WERI-Rb-1 (cell line): ENCODE measurements at places on chromosomes 6 and 20.

- no peak for DNase-seq
These were observed 932.0 kb downstream of the C6orf118 start for GRCh38 chr6:164377348-164377918.

DNA sequence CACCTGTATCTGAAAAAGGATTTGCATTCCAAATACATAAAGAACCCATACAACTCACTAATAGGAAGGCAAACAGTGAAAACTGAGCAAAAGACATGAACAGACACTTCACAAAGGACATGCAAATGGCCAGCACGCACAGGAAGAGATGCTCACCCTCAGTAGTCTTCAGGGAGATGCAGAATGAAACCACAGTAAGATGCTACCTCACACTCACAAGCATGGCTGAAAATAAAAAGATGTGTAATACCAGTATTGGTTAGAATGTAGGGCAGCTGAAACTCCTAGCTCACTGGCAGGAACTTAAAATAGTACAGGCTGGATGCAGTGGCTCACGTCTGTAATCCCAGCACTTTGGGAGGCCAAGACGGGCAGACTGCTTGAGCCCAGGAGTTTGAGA lies 64.6 kb downstream of the SNX5 start:
- DNase-seq = no peak

GRCh38 chr20:52312132-52312729 lies 120.7 kb upstream of the ZFP64 start:
- DNase-seq = peak; percentile 40

- no peak for DNase-seq
These were observed 173.3 kb upstream of the TNFAIP3 start for GRCh38 chr6:137693711-137694110.

- DNase-seq = no peak
These were observed 17.1 kb upstream of the MOXD1 start for GRCh38 chr6:132418235-132418965.

- DNase-seq = no peak
These were observed 1.2 kb downstream of the TRDN start for GRCh38 chr6:123635567-123635966.

DNA sequence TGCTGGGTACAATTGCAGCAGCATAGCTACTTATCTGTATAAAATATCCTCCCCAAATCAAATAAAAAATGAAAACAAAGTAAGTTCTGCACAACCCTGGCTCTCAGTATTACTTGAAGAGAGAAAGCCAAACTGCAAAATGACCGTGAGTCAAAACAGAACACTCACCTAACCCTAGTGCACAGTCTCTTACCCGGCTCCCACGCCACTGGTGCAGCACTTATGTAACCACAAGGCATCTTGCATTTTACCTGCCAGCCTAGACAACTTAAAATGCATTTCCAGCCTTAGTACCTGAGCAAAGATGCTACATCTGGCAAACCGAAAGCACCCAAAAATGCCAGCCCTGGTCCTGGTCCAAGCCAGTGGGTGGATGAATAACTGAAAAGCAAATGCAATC lies 12.4 kb upstream of the SIRPB1 start:
- no peak for DNase-seq

GRCh38 chr6:108656836-108657235 lies 96.1 kb downstream of the FOXO3 start:
- no peak for DNase-seq
